Endothelial cell of coronary artery (primary cell): ENCODE measurements at places on chromosomes 13 and 19. TPM values are rescaled to one million over a fixed set of nuclear protein-coding genes. Genes with fewer than 3 reads are reported as not detected.

C19orf67 gene
- not detected in 2 replicates for total RNA-seq

S1PR5 gene
- 1.6 TPM in 1 of 2 replicates, not detected in the other for total RNA-seq

ARHGAP45 gene
- total RNA-seq, result 5.6 and 9.5 TPM in 2 replicates

DLL3 gene
- total RNA-seq, result 0.19 and 0.63 TPM in 2 replicates

CYP4F8 gene
- total RNA-seq, result not detected in 2 replicates

MPV17L2 gene
- 7.2 and 8.6 TPM in 2 replicates for total RNA-seq

ZNF554 gene
- 2.3 and 2.9 TPM in 2 replicates for total RNA-seq

URAD gene
- not detected in 2 replicates for total RNA-seq

RFX1 gene
- 2.8 and 3.4 TPM in 2 replicates for total RNA-seq

ZNF625 gene
- 10.4 and 10.5 TPM in 2 replicates for total RNA-seq

HIPK4 gene
- under 0.01 and 0.09 TPM in 2 replicates for total RNA-seq
